Adipocyte (in vitro differentiated cells): ENCODE measurements at places on chromosomes 11 and 22.
A peak's percentile ranks its signal among the peaks of the same experiment; 100 is the strongest.

GRCh38 chr11:112290493-112290850 is 29.8 kb upstream of the PLET1 start:
- no peak for DNase-seq

- peak; percentile 63 for DNase-seq
Measured at GRCh38 chr11:37710031-37710430, 1112.0 kb upstream of the RAG2 start.

GRCh38 chr11:83475760-83476159 is 189.6 kb upstream of the CCDC90B start:
- DNase-seq: no peak

GRCh38 chr11:114499756-114500155 is 59.9 kb downstream of the NXPE1 start:
- DNase-seq: no peak

GRCh38 chr11:134139873-134140331 is 71.0 kb downstream of the JAM3 start:
- DNase-seq: peak; percentile 90
